Cortex of kidney (tissue), 1 donor: ENCODE measurements at places on chromosomes 4 and X.

DNA sequence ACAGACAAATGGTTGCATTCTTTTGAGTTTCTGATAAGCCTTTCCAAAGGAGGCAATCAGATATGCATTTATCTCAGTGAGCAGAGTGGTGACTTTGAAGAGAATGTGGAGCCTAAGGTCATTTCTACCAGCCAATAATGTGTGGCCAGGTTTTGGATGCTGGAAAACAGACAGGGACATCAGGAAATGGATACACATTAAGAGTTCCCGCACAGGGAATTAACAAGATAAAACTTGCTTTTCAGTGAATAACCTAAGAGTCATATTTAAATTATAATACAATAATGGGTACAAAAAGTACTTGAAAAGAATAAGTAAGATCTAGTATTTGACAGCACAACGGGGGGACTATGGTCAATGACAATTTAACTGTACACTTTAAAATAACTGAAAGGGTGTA lies 492.3 kb upstream of the FAM241A start:
- no peak for DNase-seq

DNA sequence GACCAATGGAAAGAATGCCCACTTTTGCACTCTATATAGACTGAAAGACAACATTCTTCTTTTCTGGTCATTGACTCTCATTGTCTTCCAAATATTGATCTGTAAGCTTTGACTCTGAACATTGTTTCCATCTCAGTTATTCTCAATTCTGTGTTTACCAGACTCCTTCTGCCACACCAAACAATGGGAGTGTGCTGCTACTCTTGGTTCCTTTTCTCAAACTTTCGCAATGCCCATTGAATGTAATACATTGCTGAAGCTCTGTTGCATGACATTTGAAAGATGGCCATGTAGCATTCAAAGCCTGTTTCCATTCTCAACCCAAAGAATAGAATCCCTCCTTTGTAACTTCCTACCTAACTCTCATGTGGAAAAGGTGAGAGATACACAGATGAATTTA lies 136.2 kb downstream of the BTC start:
- DNase-seq: no peak

DNA sequence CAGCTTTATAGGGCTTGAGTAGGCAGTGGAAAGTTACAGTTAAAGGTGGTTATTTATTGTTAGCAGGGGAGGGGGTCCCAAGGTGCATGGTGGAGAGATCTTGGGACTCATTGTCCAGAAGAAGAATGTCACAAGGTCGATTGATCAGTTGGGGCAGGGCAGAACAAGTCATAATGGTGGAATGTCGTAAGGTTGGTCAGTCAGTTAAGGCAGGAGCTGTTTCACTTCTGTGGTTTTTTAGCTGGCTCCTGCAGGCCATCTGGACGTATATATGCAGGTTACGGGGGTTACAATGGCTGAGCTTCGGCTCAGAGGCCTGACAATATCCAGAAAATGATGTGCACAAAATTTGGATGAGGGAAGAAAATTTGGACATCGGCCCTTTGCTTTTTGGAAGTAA lies 7.1 kb downstream of the OFD1 start:
- no peak for DNase-seq

DNA sequence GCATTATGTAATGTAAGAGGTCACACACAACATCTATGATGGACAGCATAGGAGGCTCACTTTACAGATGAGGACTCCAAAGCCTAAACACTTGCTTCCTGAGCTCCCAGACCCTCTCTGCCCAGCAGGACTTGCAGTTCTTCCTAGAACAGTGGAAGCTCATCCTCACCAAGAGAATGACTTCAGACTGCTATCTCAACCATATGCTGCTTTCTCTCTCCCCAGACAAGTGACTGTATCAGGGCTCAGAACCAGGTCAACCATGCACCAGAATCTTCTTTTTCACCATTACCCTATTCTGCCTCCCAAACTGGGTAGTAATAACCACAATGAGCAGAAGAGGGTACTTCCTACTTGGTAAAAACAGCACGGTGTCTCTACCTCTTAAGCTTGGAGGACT lies 12.2 kb downstream of the RNF150 start:
- no peak for DNase-seq

GRCh38 chr4:81179326-81179725 lies 35.7 kb downstream of the PRKG2 start:
- DNase-seq: no peak

DNA sequence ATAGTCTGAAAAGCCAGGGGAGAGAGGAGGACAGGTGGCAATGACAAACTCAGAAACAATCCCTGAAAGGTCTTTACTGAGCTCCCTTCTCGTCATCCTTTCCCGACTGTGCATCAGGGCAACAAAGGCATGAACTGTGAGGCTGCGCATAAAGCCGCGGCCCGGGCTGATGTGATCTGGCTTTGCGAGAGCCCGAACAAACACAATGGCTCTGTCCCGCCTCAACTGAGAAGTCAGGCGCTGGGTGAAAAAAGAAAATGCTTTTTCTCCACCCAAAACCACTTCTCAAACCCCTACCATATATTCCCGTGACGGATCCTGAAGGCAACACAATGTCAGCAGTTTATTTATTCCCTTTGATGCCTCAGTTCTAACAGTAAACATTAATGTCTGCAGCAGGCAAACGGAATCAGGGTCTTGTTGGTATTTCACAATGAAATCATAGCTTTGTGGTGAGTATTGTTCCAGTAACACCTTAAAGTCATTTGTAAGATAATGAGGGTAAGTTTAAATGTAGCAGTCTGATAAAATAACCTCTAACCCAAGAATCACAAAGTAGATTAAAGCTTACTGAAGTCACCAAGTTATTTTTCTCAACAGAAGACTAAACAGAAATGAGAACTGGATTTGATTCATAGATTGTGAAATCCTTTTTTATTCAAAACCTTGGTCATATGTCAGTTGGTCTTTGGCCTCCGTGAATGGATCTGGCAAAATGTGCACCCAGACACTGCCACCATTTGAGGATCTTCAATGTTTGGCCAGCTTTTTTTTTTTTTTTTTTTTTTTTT lies 67.4 kb downstream of the APBB2 start:
- DNase-seq: no peak

GRCh38 chr4:183558873-183559272 lies 54.0 kb downstream of the ING2 start:
- no peak for DNase-seq

DNA sequence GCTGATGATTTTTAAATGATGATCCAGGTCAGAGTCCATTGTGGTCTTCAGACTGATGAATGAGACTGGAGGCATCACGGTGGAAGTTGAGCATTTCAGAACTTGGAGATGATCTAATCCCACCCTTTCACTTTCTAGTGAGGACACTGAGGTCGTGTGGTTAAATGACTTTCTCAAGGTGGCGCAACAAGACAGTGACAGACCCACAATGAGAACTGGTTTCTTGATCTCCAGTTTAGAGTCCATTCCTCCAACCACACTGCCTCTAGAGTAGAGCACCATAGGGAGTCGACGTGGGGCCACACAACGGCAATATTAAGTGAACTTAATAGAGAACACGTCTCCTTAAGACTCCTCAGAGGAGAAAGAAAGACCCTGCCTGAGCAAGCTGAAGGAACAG lies 381.0 kb downstream of the UNC5C start:
- DNase-seq: no peak

DNA sequence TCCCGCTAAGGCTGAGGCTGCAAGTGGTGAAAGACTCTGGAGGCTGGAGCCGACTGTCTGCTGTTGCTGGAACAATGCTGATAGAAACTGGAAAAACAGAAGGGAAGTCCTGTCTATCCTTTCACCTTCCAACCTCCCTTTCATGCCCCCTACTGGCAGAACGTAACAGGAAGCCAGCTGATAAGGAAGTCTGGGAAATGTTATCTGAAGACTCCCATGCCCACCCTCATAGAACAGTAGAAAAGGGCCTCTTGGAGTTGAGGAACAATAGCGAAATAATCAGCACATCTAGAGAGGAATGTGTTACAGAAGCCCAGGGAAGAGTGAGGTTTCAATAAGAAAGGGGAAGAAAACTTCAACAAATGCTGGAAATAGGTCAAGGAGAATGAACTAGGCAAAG lies 117.1 kb upstream of the DKK2 start:
- DNase-seq: no peak

DNA sequence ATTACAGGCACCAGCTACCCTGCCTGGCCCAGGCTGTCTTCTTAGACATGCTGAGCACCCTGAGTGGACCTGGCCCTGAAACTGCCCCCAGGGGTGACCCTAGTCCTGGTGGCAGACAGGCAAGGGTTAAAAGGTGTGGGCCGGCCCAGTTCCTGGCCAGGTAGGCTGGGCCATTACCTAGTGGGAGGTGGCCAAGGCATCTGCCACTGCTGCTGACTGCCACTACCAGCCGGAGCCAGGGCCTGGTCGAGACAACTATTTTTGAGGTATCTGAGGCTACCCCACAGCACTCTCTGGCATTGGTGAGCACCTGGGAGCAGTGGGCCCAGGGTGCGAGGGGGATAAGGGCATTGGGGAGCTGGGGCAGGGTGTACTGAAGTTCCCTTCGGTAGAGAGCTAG lies at the start of gene CCDC120:
Gene CCDC120, plus strand, starts transcription at position 206 of the 400 bp plus-strand sequence. CDS start 3,043 bp downstream, outside the sequence.
- DNase-seq: no peak

GRCh38 chr4:40557736-40558135 lies 71.9 kb downstream of the RBM47 start:
- no peak for DNase-seq

GRCh38 chr4:47837908-47838294 lies at the start of gene CORIN:
Gene CORIN (minus strand): TSS chr4:47838067. CDS start chr4:47837949, 118 bp downstream.
- no peak for DNase-seq

- DNase-seq: no peak
Observed at GRCh38 chr4:145755802-145756201, 75.9 kb downstream of the C4orf51 start.

DNA sequence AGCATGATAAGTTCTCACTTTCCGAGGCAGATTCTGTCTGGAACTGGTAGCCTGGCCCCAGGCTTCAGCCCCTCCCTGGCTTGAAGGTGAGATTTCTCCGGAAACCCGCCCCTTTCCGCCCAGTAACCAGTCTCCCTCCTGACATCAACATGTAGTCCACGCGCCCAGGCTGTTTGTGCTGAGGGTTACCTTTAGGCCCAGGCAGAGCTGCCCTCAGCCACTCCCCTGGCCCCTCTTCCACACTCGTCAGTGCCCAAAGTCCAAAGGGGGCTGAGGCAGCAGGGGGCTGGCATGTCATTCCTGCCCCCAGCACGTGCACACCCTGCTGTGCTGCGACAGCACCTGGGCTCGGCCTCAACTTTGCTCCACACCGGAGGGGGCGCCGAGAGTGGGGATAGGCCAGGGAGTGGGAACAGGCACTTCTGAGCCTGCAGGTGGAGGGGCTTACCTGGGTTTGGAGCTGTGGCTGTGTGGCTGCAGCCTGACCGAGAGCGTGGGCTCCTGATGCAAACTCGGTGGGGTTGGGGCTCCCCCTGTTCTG lies 69.5 kb upstream of the ANK2 start:
- DNase-seq: no peak

- DNase-seq: no peak
Observed at GRCh38 chrX:106730401-106730800, 3.9 kb downstream of the RNF128 start.

- no peak for DNase-seq
Observed at GRCh38 chr4:1230971-1231636, 17.8 kb downstream of the CTBP1 start.

DNA sequence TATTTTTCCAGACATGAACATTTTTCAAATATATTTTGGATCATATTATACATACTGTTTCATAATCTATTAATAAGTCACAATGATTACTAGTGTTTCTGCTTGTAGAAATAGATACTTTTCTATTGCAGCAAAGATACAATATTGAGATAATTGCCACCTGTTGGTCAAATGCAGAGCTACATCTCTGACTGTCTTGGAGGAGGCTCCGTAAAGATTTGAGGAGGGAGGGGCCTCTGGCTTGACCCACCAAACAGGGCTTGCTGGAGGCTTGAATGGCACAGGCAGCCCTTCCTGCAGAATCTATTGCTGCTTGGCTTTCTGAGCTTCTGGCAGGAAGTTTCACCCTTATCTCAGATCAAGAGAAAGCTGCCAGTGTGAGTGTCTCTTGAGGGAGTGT lies 99.3 kb upstream of the ARMCX2 start:
- DNase-seq: no peak

DNA sequence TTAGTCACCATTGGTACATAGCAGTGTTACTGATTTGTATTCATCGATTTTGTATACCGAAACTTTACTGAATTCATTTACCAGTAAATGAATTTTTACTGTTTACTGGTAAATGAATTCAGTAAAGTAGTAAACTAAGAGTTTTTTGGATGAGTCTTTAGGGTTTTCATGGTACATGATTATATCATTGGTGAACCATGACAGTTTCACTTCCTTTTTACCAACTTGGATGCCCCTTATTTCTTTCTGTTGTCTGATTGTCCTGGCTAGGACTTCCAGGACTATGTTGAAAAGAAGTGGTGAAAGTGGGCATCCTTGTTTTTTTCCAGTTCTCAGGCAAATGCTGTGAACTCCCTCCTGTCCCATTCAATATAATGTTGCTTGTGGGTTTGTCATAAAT lies 494.9 kb downstream of the GALNTL6 start:
- no peak for DNase-seq
